ENCODE measurements at places on chromosomes 6 and 20.

- DNase-seq: no peak
Measured at GRCh38 chr6:145241039-145241438, 494.3 kb downstream of the EPM2A start.

DNA sequence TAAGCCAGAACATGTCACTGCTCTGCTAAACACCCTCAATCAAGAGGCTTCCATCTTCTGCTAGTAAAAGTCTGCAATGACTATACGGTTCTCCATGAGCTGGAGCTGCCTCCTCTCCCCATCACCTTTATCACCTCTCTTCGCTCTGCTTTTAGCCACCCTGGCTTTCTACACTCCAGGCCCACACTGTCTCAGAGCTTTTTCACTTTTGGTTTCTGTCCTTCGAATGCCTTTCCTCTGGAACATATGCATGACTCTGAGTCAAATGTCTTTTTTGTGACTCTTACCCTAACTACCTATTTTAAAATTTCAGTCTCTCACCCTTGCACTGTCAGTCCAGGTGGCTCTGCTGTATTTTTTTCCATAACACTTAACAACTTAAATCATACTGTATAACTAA, 525.4 kb upstream of the RNF217 start:
- no peak for DNase-seq

- no peak for DNase-seq
Measured at GRCh38 chr6:97316978-97317377, 34.0 kb upstream of the MMS22L start.

GRCh38 chr6:163608204-163608644, 193.7 kb downstream of the QKI start:
- DNase-seq: no peak

GRCh38 chr6:52577022-52577777, at the start of gene TRAM2:
Gene TRAM2, minus strand, starts transcription at chr6:52577060. Its CDS starts 145 bp downstream, at chr6:52576915.
- peak; percentile 78 for DNase-seq

GRCh38 chr6:170117111-170117972, 173.5 kb downstream of the DLL1 start:
- DNase-seq: no peak

GRCh38 chr20:38308047-38308438, 4.1 kb downstream of the BPI start:
- DNase-seq: no peak

- DNase-seq: no peak
Measured at GRCh38 chr6:26230351-26230750, 134.6 kb upstream of the BTN3A2 start.

All from activated CD4-positive, alpha-beta T cell treated with anti-CD3 and anti-CD28 coated beads, Interleukin-10, Interleukin-2, amounts not matched to agents 100 ng/mL and 50 ng/mL, durations not matched to agents 16 hours and 8 hours (primary cell).